ENCODE measurements at places on chromosomes 16 and 17.

GRCh38 chr17:76998839-76999238 is 130.6 kb downstream of the MGAT5B start:
- DNase-seq = no peak

DNA sequence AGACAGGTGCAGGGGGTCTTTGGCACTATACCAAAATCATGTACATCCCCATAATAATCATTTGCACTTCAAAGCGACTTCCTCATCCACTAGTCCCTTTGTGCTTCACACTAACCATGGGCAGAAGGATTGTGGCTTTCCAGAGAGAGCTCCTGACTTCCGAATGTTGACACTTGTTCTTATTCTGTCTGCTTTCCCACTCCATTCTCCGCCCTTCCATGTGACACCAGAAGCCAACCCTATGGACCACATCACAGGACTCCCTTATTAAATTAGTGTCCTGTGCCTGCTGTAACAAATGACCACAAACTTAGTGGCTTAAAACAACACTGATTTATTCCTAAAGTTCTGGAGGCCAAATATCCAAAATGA is 91.6 kb downstream of the CMC2 start:
- DNase-seq = no peak

DNA sequence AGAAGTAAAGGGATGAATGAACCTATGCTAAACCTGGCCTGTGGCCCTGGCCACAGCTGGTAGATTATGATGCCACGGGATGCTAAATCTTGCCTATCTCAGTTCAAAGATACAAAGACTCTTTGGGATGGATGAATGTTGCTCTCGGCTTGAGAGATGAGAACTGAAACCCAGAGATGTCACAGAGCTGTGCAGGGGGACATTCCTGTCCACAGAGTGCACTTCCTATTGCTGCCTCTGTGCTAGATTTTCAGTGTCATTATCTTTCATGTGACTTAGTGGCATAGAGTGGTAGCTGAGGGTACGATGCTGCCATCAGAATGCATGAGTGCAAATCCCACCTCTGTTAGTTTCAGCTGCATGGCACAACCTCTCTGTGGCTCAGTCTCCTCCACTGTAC is 2.3 kb upstream of the MT1M start:
- no peak for DNase-seq

DNA sequence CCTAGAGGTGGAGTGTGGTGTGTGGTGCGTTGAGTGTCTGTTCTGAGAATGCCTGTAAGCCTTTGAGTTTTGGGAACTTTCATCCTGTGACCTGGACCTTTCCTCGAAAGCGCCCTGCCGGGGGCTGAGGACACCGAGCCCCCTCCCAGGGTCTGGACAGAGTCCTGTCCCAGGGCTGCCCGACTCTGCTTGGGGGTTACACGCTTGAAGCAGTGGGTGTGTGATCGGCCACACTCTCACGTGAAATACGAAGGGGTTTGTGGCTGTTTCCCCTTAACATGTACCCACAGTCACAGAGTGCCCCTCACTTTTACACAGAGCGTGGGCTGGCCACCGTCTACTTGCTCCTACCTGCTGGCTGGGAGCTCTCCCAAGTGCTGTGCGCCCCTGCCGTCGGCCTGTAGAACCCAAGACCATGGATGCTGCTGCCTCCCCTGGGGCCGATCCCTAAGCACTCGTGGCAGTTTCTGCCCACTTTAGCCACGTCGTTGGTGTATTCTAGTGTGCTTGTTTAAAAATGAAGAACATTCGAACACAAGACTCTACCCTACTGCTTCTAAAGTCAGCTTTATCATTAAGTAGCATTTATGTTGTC is 6.8 kb downstream of the ZNF750 start:
- no peak for DNase-seq

DNA sequence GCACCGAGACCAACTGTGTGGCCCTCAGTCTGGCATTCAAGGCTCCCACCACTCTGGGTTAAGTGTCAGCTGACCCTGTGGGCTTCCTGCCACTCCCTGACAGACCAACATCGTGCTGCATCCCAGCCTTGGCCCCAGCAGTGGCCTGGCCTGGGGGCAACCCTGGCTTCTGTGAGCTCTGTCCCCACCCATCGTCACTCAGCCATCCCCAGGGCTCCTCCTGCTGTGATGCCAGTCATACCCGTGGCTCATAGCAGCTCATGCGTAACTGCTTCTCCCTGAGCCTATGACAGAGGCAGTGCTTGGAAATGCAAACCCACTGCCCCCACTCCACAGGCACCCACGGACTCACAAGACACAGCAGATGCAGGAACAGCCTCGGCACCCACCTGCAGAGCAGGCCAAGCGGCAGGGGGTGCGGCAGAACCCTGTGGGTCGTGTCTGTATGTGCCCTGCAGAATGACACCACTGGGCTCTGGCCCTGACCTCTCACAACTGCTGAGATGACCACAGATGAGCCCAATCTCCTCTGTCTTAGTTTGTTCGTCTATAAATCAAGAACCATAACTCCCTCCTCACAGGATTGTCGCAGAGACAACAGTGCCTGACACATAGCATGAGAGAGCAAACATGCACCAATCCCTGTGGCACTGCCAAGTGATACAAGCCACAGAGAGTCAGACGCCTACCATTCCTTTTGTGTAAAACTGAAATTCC is 26.6 kb downstream of the PIEZO1 start:
- no peak for DNase-seq

- no peak for DNase-seq
Measured at GRCh38 chr17:81582341-81582740, 30.2 kb upstream of the FAAP100 start.

Data from stimulated activated CD8-positive, alpha-beta memory T cell treated with anti-CD3 and anti-CD28 coated beads, Interleukin-4, amount 100 ng/mL, for 1 hour (primary cell).